HCT116 (cell line): ENCODE measurements at places on chromosomes 2 and 18.

- no peak for DNase-seq
Observed at GRCh38 chr2:7951001-7951400, 730.9 kb upstream of the ID2 start.

GRCh38 chr2:84290537-84290936 lies 168.5 kb downstream of the SUCLG1 start:
- no peak for DNase-seq

- DNase-seq, result peak; percentile 54
Observed at GRCh38 chr2:23351388-23352141, 33.4 kb upstream of the KLHL29 start.

DNA sequence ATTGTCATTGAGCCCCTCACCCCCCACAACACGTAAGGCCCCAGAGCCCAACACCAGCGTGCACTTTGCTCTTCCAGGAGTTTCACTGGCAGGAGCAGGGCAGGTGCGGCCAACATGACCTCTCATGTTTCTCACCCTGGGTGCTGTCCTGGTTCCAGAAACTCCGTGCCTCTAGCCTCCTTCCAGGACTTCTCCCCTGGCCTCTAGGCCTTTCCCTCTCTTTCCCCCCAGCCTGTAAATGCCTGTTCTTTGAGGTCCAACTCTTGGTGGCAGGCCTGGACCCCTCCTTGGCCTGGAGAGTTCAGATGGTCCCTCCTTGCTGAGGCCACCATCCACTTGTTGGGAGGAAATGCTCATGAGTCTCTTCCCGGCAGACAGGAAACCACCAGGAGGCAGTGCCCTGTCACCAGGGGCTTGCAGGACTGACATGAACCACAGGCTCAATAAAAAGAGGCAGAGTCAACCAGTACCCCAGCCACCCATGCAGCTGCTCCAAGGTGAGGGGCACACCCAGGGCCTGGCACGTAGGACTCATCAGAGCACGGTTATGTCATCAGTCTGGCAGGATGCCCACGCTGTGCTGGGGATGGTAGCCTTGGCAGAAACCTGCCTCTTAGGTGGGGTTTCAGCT lies 1.5 kb downstream of the MALL start:
- DNase-seq, result peak; percentile 59

GRCh38 chr2:215370112-215370965 lies 58.5 kb downstream of the ATIC start:
- DNase-seq, result no peak

DNA sequence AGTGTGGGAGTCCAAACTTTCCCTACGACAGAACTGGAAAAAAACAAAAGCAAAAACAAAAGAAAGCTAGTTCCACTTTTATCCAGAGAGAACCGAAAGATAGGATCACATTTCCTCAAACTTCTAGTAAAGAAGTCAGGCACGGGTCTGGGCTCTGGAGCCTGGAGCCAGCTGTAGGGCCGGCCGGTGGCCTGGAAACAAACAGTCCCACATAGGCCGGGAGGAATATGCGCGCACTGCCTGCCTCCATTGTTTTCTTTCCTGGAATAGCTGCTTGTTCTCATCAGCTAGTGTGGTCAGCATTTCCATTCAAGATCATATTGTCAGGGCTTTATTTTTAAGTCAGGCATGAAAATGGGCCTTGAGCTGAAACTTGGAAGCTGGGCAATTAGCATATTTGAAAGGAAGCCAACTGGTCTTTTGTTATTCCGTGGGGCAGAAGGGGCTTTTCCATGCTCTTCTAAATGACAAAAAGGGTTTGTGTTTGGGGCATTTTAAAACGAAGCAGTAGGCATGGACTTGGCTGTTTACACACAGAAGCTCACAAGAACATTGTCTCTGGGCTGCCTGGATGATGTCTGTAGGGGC lies 58.7 kb upstream of the RFX8 start:
- no peak for DNase-seq

DNA sequence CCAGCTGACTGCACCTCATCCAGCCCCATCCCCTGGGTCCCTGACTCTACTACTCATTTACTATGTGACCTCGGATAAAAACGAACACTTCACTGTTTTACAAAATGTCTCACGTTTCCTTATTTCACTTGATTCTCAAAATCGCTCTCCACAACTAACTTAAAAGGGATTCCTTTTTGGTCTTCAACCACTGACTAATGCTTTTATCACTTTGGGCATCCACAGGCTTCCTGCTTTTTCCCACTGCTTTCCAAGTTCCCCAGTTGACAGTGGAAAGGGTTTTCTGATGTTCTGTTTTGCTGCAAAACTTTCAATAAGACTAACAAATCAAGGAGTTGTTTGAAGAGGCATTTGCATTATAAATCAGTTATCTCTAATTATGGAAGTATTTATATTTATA lies 24.1 kb downstream of the EIF2AK3 start:
- DNase-seq, result no peak

- DNase-seq, result no peak
Observed at GRCh38 chr2:159219394-159219998, 67.0 kb downstream of the WDSUB1 start.
